Adrenal gland (tissue), 19 donors: ENCODE measurements at places on chromosomes 16 and 17.

DNA sequence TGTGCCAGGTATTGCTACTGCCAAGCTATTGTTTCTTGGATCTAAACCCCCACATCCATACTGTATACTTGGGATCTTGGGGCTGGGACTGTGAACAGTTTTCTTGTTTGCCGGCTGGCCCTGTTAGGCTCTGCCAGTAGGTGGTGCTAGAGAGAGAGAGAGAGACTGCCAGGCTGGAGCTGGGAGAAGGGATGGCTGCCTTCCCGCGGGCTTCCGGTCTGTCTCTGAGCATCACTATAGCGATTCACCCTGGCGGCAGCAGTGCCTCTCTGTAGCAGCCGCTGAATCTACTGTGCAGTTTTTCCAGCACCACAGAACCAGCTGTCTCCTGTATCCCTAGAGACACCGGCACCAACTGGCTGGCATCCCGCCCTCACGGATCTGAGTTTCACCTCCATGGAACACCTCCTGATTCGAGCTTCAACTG lies 201.2 kb downstream of the UTP18 start:
- DNase-seq: peak; percentile 76

DNA sequence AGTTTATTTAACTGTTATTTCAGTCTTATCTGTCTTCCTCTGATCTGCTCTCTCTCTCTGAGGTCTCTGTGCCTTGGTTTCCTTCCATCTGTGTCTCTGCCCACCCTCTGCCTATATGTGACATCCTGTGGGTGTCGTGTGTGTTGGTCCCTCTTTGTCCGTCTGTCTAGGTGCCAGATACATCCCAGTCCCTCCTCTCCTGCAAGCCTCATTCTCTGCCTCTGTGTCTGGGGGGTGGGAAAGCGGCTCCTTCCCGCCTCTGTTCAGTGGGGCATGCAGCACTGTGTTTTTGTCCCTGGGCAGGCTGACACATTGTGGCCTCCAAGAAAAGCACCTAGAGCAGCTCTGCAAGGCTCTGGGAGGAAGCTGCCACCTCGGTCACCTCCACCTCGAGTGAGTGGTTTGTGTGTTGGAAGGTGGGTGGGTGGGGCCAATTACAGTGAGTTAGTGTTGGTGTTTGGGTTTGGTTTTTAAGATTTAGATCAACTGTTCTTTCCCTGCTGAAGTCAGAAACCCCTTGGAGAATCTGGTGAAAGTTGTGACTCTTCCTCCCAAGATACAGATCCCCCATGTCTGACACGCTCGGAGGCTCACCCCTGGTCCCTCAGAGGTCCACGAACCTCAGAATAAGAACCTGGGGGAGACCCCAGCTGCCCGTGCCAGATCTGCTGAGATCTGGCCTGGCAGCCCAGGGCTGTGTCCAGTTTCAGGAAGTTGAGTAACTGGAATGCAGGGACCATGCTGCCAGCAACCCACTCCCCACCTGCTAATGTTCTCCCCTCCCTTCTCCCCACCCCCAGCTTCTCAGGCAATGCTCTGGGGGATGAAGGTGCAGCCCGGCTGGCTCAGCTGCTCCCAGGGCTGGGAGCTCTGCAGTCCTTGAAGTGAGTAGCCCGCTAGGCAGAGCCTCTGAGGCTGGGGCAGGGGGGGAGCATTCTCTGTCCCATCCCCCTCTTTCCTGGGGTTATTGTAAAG lies 50.9 kb upstream of the CPNE2 start:
- no peak for DNase-seq

- DNase-seq: no peak
These were observed 12.8 kb upstream of the DBNDD1 start for GRCh38 chr16:90031931-90032673.

DNA sequence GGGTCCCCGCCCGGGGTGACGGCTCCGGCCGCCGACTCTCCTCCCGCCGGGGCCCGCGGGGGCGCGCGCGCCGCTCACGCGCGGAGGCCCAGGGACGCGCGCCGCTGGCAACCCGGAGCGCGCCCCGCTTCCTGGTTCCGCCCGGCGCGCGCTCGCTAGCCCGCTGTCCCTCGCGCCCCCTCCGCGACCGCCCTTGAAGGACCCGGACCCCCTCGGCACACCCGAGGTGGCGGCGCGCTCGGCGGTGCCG lies at the start of gene STAT5B:
Gene STAT5B, minus strand, starts transcription at position 33 of the 250 bp plus-strand sequence. CDS start 44,264 bp downstream, outside the sequence.
- peak; percentile 37 for DNase-seq

GRCh38 chr17:63537001-63537400 lies 13.3 kb upstream of the DCAF7 start:
- DNase-seq: no peak

- DNase-seq: no peak
These were observed 21.2 kb downstream of the C1QTNF1 start for GRCh38 chr17:79045001-79045729.

GRCh38 chr17:15920758-15921239 lies 24.1 kb upstream of the ADORA2B start:
- no peak for DNase-seq

DNA sequence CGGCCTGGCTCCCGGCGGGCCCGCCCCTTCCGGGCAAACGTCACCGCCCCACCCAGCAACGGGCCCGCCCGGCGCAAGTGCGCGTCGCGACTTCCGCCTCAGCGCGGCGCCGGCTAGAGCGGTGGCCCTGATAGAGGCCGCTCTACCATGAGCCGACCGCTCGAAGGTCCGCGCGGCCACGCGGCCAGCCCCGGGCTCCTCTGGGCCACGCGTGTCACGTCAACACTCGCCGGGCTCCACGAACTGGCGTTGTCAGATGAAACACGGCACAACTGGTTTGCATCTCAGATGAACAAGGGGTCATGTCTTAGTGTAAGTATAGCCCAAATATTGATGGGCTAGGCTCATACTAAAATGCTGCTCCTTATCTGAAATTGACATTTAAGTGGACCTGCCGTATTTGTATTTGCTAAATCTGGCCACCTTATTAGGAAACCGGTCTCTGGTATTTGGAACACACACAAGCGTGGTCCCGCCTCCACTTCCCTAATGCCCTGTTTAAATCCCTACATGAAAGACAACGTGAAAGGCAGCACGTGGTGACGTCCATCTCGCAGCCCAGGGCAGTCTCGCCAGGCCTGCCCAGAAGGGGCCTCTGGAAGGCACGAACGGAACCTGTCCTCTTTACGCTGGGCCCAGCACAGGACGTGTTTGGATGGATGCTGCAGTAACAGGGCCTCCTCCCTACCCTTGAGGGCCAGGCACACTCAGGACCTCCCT lies at the start of gene ZNF598:
Gene ZNF598, minus strand, starts transcription at position 31 of the 720 bp plus-strand sequence.
- DNase-seq: peak; percentile 82

DNA sequence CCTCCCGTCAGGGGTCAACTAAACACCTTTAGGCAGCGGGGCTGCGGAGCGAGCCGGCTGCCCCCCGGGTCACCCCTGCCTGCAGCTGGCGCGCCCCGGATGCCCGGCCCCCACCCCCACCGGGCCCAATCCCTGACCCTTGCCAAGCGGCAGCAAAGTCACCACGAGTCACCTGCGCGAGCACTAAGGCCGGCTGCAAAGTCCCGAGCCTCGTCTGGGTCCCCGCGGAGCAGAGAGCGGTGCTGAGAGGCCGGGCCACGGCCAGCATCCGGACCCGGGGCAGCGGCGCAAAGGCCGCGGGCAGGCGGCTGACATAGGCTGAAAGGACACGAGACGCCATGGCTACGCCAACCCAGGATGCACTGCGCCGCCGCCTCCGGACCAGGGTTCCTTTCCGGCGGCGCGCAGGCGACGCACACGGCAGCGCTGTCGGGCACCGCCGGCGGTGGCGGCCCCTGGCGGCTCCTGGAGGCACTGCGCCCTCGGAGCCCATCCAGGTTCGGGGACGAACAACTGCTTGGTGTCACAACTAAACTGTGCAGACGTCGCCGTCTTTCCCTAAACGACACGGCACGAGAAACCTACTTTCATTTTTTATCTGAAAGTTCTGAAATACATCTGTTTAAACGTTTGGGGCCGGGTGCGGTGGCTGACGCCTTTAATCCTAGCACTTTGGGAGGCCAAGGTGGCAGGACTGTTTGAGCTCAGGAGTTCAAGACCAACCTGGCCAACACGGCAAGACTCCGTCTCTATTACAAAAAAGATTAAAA lies at the start of gene NDUFAB1:
Gene NDUFAB1, minus strand, starts transcription at position 366 of the 770 bp plus-strand sequence. Its CDS starts 26 bp downstream, at position 340.
- DNase-seq: peak; percentile 94
